ENCODE measurements at places on chromosomes 1 and 21.

DNA sequence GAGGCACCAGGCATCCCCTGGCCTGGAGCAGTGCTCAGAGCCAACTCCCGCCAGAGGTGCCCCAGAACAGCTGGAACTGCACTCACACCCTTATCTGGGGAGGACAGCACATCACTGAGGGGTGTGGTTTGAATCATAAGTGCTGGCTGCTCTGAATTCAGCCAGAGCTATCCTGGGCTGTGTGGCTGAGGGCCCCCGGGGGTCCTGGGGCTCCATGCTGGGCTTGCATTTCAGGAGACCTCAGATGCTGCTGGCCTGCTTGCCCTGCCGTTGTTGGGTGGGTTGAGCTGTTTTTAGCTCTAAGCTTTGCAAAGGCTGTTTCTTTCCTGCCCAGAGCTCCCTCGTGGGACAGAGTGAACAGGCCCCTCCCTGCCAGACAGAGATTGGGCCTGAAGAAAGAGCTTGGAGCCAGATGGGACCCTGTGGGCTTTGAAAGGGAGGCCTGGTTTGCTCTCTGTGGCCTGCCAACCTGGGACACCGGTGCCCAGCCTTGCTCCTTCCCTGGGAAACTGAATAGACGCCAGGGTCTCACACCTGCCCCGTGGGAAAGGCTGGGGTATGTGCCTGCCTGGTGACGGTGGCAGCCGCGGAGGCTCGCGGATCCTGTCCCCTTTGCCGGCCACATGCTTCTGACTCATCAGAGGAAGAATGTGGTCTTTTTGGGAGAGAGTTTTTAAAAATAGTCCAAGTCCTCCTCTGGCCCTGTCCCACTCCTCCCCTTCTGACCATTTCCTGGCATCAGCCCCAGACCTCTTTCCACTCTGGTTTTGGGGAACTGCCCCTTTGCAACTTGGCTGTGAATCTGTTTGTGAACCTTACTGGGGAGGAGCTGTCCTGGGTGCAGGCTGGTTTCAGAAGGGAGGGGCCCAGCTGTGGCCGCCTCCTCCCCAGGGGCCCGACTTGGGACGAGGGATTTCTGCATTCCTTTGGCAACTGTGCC lies 30.0 kb downstream of the ARHGEF10L start:
- no peak for DNase-seq

GRCh38 chr1:203442821-203443220 lies 32.8 kb upstream of the PRELP start:
- no peak for DNase-seq

GRCh38 chr1:8202182-8202905 lies 115.6 kb upstream of the SLC45A1 start:
- no peak for DNase-seq

DNA sequence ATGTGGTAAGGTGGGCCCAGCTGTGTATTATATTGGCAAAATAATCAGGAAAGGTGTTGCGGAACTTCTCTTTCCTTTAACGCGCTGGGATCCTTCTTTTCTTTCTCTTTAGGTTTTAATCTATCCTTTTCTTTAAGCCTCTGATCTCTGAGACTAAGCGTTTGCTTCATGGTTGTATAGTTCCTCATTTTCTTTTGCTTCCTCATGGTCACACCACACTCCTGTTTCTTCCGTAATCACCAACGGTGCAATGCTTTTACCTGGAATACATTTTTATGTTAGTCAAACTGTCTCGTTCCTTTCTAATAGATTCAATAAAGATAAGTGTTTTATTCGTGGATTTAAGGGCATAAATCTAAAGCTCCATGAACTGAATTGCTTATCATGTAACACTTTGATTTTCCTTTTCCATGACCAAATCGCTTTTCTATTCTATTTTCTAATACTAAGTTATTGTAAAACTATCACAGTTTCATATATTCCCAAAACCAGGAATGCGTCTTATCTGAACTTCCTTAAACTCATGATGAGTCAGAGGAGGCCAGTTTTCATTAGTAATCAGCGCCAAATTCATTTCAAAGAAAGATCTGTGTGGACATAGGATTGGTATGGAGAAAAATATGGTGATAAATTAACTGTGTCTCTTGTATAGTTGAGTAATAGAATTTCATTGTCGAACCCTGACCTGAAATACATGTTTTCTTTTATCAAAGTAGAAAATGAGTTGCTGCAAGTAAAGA lies 12.2 kb downstream of the SDCCAG8 start:
- no peak for DNase-seq

GRCh38 chr1:23660671-23661070 lies 30.9 kb upstream of the RPL11 start:
- DNase-seq: no peak

DNA sequence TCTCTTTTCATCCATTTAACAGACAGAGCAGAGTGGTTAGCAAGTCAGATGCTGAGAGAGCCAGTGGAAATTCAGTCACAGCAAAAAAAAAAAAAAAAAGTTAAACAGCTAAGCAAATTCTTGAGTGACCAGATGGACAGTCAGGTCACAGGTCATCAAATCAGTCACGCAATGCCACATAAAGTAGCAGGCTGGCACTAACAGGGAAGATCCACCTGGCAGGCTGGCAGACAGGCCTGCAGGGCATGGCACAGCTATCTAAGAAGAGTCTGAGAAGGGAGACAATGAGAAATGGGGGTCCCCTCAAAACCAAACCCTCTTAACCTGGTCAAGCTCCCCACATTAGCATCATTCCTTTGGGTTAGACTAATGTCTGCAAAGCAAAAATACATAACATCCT lies 371.9 kb downstream of the TTLL7 start:
- DNase-seq: no peak

DNA sequence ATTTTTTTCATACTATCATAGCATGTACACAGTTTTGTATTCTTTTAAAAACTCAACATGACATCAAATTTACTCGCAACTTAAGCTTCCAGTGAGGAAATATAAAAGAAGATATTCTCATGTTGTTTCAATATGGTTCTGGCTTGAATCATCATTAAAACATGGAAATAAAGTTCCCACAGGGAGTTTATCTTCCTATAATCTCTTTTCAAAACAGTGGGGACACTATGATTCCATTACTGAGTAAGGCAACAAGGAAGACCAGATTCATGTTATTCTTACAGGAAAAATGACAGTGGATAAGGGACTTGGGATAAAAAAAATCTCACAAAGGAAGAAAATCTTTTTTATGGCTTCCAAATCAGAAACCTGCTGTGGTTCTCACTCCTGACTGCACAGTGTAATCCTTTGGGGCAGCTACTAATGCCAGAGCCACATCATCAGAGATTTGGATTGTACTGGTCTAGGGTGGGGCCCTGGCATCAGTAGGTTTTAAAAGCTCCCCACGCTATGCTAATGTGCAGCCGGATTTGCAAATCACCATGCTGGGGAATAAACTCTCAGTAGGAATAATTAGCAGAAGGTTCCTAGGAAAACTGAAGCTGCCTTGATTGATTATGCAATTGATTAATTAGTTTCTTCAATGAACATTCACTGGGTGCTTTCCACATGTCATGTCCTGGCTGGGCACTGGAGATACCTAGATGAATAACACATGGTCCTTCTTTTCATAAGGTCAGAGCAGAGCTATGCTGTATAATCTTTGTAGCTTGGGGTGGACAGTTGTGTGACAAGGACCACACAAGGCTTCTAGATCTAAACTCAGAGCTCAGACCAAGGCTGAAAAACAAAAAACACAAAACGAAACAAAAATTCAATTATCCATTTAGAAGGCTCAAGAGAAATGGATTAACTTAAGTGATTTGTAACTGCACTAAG lies 71.1 kb upstream of the C8B start:
- DNase-seq: no peak

GRCh38 chr21:36626791-36627190 lies 72.1 kb upstream of the SIM2 start:
- DNase-seq: no peak

DNA sequence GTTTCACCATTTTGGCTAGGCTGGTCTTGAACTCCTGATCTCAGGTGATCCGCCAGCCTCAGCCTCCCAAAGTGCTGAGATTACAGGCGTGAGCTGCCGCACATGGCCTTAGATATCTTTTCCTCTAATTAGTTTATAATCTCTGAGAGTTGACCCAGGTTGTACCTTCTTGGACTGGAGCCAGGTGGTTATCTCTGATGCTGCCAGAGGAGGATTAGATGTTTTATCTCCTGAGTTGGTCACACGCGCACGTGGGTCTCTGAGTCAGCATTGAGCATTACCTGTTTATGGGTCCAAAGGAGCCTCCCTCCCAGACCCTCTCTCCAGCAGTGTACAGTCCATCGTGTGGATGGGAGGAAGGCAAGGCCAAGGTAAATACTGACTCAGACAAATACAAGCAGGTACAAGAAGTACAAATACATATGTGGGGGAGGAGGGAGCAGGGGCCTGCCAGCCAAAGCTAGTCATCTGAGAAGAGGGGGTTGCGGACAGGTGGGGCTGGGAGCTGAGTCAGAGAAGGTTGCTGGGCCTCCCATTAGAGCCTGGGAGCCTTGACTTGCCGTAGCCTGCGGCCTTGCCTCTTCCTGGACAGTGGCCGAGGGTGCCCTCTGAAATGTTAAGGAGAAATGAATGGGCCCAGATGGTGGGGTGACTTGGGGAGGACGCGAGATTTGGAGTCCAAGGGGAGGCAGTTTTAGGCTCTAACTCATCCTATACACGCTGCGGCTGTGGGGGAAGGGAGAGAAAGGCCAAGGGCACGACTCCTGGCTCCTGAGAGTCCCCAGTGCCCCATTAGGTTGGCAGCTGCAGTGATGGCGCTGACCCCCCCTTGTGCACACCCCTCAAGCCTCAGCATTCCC lies 13.1 kb downstream of the IL6R start:
- no peak for DNase-seq

DNA sequence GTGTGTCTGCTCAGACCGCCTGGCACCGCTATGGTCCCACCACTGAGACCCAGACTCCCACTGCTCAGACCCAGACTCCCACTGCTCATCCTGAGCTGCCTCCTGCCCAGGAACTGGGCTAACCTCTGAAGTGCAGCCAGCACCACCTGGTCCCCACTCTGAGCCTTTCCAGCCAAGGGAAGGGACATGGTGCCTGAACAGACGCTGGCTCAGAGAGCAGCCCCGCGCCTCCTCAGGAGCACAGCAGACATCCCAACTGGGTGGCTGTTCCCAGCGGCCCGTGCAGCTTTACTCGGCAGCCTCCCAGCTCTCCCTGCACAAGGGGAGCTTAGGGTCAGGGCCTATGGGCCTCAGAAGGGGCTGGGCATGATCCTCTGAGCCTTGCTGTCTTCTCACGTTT lies 27.8 kb upstream of the CNTN2 start:
- DNase-seq: no peak

DNA sequence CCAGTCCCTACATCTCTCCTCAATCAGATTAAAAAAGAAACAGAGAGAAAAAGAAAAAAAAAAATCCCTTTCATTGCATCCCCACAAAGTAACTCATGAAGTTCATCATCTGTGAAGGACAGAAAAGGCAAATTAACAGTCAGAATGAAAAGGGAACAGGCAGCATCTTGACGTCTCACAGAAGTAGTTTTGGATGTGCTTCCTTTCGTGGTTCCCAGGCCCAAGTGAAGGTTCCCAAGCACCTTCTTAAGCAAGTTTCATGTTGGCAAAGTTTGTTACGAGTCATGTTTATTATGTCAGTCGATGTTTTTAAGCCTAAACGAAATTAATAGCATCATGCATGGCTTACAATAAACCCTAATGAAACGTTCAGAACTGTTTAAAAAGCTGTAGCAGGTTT lies 475.2 kb downstream of the SETD4 start:
- DNase-seq: no peak

- no peak for DNase-seq
Observed at GRCh38 chr21:26835027-26835713, 10.0 kb downstream of the ADAMTS1 start.

DNA sequence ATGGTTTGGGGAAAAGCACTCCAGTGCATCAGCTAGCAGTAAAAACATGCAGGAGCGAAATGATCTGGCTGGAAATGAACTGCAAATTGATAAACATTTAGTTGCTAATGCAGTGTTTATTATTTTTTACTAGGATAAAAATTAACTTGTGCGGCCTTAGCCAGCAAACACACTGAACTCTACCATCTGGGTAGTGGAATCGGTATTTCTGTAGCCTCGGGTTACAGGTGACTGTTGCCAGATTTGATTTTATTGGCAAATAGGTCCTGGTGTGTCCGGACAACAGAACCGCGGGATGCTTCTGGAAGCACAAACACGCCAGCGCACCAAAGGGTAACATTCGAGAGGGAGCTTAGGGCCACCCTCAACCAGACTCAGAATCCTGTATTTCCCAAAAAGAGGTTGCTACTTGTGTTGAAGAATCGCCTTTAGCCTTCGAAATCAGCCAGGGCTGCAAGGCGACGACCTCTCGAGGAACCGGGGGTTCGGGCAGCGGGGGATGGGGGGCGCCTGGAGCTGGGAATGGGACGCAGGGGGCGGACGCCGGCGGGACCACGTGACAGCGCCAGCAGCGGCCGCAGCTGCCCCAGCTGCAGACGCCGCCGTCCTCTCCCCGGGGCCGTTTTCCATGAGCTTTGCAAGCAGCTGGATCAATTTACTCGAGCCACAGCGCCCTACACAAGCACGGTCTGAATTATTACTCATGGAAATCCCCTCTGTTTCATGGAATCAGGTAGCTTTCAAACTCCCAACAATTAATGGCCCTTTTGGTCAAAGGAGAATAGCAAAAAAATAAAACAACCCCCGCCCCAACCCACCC lies 158.8 kb downstream of the TOMM20 start:
- no peak for DNase-seq

DNA sequence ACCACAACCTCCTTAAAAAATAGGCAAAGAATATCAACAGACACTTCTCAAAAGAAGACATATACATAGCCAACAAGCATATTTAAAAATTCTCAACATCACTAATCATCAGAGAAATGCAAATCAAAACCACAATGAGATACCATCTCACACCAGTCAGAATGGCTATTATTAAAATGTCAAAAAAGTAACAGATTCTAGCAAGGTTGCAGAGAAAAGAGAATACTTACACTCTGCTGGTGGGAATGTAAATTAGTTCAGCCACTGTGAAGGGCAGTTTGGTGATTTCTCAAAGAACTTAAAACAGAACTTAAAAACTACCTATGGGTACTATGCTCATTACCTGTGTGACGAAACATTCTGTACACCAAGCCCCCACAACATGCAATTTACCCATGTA lies 20.7 kb downstream of the CD1B start:
- DNase-seq: no peak

GRCh38 chr1:79235301-79236002 lies 228.9 kb upstream of the ADGRL4 start:
- DNase-seq: no peak

DNA sequence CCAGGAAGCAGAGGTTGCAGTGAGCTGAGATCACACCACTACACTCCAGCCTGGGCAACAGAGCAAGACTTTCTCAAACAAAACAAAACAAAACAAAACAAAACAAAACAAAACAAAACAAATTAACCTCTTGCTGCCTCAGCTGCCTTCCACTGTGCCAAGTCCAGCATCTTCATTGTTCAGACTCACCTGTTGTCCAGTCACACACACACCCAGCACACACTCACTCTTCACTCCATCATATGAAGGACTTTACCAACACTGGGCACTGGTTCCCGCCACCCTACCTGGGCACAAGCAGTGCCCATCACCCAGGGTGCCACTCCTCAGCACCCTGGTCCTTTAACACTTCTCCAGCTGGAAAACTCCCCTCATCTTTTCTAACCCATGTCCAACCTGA lies 14.6 kb downstream of the PYCR2 start:
- DNase-seq: no peak
